Vagina (tissue), 2 donors: ENCODE measurements at places on chromosomes 12 and 14. TPM values are rescaled to one million over a fixed set of nuclear protein-coding genes. Genes with fewer than 3 reads are reported as not detected.

Gene GAS2L3
- 2.5 TPM for total RNA-seq

Gene TAS2R9
- total RNA-seq = not detected

- no peaks in the 10 kb centered on the region for H3K27me3 ChIP-seq
- no peak for DNase-seq
- peak overlapping the region; percentile 97 for H3K4me3 ChIP-seq
- H3K36me3 ChIP-seq = peaks cover 17% of the 10 kb centered on the region
Observed at GRCh38 chr12:70244409-70244808, 1.2 kb downstream of the CNOT2 start.

- no peak for DNase-seq
- H3K4me3 ChIP-seq = no peak overlapping the region
- H3K27ac ChIP-seq = peak overlapping the region; percentile 96
Observed at GRCh38 chr12:52042706-52043385, 8.4 kb upstream of the NR4A1 start.

- H3K4me1 ChIP-seq = peaks cover 26% of the 10 kb centered on the region
- H3K36me3 ChIP-seq = no peaks in the 10 kb centered on the region
- no peaks in the 10 kb centered on the region for H3K27me3 ChIP-seq
- no peak overlapping the region for H3K27ac ChIP-seq
- no peak for DNase-seq
- H3K4me3 ChIP-seq = no peak overlapping the region
Observed at GRCh38 chr14:89420502-89420901, 3.5 kb upstream of the FOXN3 start.

DNA sequence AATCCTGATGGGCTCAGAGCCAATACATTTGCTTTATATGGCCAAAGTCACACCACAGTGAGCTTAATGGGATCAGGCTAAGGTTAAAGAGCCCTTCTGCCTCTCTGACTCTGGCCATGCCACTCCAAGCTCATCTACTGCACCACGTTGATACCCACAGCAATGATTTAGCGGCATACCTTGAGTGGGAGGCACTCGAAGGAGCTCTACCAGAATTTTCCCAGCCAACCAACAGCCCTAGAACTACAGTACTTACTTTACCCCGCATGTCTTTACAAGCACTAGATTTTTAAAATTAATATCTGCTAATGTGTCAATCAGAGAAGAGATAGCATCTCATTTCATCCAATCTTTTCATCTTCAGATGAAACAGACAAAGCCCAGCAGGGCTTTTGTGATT is 300.5 kb downstream of the GRIN2B start:
- no peak overlapping the region for H3K4me3 ChIP-seq
- no peaks in the 10 kb centered on the region for H3K36me3 ChIP-seq
- H3K4me1 ChIP-seq = no peaks in the 10 kb centered on the region
- no peak overlapping the region for H3K27ac ChIP-seq

GRCh38 chr14:100900837-100901390 is 2.6 kb downstream of the RTL1 start:
- no peaks in the 10 kb centered on the region for H3K27me3 ChIP-seq
- no peak overlapping the region for H3K27ac ChIP-seq
- no peak overlapping the region for H3K4me3 ChIP-seq
- H3K4me1 ChIP-seq = peaks cover 26% of the 10 kb centered on the region
- no peaks in the 10 kb centered on the region for H3K36me3 ChIP-seq

DNA sequence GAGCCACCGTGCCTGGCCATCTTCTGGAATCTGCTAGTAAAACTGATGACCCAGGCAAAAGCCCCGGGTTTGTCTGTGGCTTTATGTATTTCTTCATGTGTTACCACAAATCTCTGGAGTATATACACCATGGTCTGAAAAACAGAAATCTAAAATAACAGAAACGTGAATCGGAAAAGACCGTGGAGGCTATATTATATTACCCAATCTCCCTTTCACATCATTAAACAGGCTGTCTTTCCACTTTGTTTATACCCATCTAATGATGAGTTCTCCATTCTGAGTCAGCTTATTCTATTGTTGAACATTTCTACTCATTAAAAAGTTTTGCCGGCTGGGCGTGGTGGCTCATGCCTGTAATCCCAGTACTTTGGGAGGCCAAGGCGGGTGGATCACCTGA is 9.5 kb upstream of the AJUBA start:
- H3K27me3 ChIP-seq = no peaks in the 10 kb centered on the region
- no peak for DNase-seq
- no peaks in the 10 kb centered on the region for H3K36me3 ChIP-seq
- H3K4me1 ChIP-seq = peaks cover 10% of the 10 kb centered on the region

Gene WNT5B
- total RNA-seq = 7.6 TPM

DNA sequence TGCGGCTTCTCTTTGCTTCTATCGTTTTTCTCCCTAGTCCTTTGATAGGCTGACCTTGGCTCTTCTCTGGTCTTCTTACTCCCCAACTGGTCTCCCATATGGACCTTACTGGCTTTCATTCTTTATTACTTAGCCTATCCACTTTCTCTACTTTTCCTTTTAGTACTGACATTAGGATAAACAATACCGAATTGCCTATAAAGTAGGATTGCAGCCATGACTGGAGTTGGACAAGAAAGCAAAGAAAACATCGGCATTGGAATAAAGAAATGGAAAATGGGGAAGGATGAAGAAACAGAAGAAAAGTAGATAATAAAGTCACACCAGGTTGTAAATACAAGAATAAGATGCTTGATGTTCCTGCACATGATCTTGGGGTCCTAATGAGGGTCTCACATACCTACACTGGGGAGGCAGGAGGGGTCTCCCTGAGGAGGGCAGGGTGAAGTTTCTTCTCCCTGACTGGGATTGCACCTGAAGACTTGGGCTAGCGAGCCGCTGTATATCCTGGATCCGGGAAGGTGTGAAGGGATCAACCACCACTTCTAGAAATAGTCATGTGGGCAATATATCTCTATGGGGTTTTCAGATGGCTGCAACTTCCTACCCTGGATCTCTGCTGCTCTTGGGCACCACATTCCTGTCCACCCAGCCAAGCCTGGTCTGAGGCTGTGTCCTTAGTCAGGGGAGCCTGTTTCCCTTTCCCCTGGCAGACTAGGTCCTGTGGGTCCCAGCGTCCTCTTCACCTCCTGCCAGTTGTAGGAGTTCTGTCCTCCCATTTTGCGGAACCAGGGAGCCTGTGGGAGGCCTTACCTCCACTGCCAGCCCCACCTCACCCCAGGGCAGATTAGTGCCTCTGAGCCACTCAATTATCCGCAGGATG is 13.1 kb downstream of the NKX2-1 start:
- H3K4me1 ChIP-seq = peaks cover 16% of the 10 kb centered on the region
- H3K4me3 ChIP-seq = no peak overlapping the region
- H3K27me3 ChIP-seq = peaks cover 22% of the 10 kb centered on the region

- H3K4me1 ChIP-seq = peaks cover 32% of the 10 kb centered on the region
- no peaks in the 10 kb centered on the region for H3K36me3 ChIP-seq
- no peak for DNase-seq
- H3K27me3 ChIP-seq = no peaks in the 10 kb centered on the region
- H3K27ac ChIP-seq = peak within 1 kb of the TSS; percentile 77
Observed at GRCh38 chr12:75480469-75480949, at the start of gene GLIPR1. Gene GLIPR1 (plus strand): TSS chr12:75480755. CDS start chr12:75480881, 126 bp downstream.

Gene CLEC4C
- not detected for total RNA-seq

Gene ANKRD9
- 34.6 TPM for total RNA-seq

- H3K4me3 ChIP-seq = no peak overlapping the region
- H3K4me1 ChIP-seq = peaks cover 12% of the 10 kb centered on the region
- H3K36me3 ChIP-seq = no peaks in the 10 kb centered on the region
- no peak overlapping the region for H3K27ac ChIP-seq
- no peak for DNase-seq
- no peaks in the 10 kb centered on the region for H3K27me3 ChIP-seq
Observed at GRCh38 chr12:11951209-11951608, 119.5 kb upstream of the BCL2L14 start.

Gene TMEM229B
- 9.8 TPM for total RNA-seq

GRCh38 chr12:64236549-64236948 is 14.5 kb upstream of the KICS2 start:
- H3K27me3 ChIP-seq = no peaks in the 10 kb centered on the region
- peaks cover 6% of the 10 kb centered on the region for H3K4me1 ChIP-seq
- H3K4me3 ChIP-seq = no peak overlapping the region

Gene LRTM2
- not detected for total RNA-seq

DNA sequence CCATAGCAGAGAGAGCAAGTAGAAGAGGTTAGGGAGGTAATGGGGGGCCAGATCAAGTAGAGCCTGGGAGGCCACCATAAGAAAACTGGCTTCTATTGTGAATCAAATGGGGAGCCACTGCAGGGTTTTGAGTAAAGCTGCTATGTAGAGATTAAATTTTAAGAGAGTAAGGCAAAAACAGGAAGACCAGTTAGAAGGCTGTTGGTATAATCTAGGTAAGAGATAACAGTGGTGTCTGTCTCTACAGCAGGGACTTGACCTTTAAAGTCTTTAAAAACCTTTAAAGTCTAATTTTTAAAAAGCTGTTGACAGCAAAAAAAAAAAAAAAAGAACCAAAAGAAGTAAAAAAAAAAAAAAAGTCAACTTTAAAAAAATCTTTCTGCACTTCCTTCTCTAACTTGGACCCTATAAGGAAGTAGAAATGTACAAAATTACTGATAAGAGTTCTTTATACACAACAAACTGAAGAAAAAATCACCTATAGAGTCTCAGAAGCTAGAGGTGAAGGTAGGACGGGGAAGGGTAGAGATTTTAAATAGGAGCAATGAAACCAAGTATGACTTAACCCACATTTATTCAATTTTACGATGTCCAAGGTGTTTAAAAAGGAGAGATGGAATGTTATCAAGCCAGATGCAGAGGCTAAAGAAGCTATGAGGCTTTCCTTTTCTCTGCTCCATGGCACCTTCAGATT is 26.1 kb downstream of the SGPP1 start:
- DNase-seq = no peak
- H3K36me3 ChIP-seq = no peaks in the 10 kb centered on the region
- H3K4me3 ChIP-seq = no peak overlapping the region
- no peaks in the 10 kb centered on the region for H3K27me3 ChIP-seq
- no peaks in the 10 kb centered on the region for H3K4me1 ChIP-seq
- H3K27ac ChIP-seq = no peak overlapping the region

DNA sequence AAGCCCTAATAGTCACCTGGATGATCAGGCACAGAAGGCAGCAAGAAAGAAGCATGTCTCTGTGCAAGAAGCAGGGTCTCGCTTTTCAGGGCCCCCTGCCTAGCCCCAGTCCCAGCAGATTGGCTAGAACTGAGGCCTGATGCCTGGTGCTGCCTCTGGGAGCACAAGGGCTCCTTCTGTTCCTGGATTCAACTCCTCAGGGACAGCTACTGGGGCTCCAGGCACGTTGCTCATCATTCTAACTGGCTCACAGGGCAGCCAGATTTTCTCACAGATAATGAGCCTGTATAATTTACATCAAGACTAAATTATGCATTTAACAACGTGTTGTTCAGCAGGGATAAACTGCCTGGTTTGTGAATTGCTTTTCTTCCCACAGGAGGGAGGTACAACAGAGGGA is 106.5 kb upstream of the PLXNC1 start:
- no peak overlapping the region for H3K4me3 ChIP-seq
- H3K4me1 ChIP-seq = peaks cover under 1% of the 10 kb centered on the region
- no peak overlapping the region for H3K27ac ChIP-seq

Gene GALNT8
- 2.0 TPM for total RNA-seq

DNA sequence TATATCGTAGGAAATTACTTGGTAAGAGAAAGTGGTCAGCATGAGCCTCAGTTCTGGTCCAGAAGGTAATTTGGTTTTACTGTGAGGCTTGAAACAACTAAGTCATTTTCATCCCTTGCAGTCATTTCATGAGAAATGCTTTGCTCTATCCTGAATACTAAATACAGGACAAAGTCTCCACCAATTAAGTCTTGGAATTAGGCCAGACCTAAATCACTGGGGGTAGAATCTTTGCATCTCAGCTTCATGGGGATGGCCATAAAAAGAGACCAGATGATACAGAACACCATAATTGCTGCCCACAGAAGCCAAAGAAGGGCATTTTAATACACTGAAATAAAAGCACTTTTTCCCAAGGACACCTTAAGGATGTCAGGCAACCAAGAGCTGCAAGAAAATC is 277.9 kb upstream of the DCN start:
- H3K4me1 ChIP-seq = no peaks in the 10 kb centered on the region
- H3K36me3 ChIP-seq = no peaks in the 10 kb centered on the region
- no peak overlapping the region for H3K27ac ChIP-seq

Gene PTPN21
- 15.2 TPM for total RNA-seq

Gene RNASE3
- not detected for total RNA-seq
